ENCODE measurements at places on chromosomes 2 and 18.

DNA sequence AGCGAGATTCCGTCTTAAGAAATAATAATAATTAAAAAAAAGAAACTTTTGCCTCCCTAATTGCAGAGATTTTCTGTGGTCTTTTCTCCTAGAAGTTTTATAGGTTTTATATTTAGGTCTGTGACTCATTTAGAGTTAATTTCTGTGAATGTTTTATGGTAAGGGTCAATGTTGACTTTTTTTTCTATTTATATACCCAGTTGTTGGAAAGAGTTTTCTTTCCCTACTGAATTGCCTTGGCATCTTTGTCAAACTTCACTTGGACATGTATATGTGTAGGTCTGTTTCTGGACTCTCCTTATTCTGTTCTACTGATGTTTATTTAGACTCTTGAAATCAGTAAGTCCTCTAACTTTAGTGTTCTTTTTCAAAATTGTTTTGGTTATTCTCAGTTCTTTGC lies 5.5 kb downstream of the ZNF512 start:
- DNase-seq = no peak

- DNase-seq = no peak
Observed at GRCh38 chr2:30427606-30428347, 19.3 kb upstream of the LCLAT1 start.

GRCh38 chr2:41782306-41783158 lies 265.3 kb upstream of the PKDCC start:
- DNase-seq = peak; percentile 54

DNA sequence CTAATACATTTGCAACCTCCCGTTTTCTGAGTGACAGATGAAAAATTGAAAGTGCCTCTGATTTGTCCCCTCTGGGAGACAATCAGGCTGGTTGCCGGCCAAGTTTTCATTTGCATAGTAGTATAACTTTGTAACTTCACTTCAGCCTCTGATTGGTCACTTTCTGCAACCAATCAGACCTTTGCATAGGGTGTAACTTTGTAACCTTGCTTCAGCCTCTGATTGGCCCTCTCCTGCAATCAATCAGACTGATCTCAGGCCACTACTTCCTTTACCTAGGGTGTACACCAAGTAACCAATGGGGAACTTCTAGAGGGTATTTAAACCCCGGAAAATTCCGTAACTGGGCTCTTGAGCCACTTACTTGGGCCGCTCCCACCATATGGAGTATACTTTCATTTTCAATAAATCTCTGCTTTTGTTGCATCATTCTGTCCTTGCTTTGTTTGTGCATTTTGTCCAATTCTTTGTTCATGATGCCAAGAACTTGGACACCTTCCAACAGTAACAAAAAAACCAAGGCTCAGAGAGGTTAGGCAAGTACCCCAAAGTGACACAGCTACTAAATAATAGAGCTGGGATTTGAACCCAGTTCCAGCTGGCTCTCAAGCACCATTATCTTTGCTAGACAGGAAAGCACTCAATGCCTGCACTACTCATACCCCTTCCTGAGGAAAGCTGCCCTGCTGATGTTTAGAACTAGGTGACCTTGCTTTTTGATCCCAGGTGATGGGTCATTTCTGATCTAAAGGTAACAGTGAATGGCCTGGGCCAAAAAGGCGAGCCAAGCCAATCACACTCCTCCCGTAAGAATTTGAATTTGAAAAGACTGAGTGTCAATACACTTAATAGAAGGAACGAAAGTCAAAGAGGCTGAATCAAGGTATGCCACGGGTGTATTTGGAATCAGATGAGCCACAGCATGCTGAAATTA lies 10.9 kb upstream of the MYOM1 start:
- DNase-seq = no peak

DNA sequence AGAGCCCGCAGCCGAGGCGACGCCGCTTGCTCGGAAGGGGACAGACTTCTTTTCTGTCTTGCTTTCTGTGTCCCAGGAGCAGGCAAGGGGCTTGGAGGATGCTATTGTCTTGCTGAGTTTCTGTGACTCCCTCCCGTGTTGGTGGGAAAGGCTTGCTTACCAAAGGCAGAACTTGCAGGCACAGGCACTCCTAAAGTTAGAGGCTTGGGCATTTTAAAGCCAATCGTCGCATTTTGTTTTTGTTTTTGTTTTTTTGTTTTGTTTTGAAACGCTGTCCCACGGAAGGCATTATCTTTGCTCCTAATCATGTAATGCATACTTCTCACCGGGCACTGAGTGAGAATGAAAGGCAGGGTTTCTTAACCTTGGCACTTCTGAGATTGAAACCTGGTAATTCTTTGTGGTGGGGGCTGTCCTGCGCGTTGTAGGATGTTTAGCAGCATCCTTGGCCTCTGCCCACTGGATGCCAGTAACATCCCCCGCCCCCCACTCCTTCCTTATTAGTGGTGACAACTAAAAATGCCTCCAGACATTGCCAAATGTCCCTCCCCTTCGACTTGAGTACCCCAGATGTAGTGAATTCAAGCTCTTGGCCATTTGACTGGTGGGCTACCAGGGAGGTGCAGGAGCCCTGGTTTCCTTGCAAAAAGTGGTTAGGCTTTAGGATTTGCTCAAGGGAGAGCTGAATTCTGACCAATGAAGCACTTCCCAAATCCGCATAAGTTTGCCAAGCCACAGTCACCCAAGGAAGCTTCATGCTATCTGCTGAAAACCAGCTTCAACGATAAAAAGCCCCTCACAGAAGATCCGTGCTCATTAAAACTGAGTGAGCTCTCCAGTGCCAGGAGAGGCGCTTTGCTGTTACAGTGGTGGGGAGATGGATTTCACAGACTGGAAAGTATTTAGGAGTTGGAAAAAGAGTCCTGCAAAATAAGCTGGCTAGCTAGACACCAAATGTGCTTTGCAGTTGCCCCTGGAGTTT lies 1.2 kb downstream of the ANTXR1 start:
- DNase-seq = peak; percentile 65

DNA sequence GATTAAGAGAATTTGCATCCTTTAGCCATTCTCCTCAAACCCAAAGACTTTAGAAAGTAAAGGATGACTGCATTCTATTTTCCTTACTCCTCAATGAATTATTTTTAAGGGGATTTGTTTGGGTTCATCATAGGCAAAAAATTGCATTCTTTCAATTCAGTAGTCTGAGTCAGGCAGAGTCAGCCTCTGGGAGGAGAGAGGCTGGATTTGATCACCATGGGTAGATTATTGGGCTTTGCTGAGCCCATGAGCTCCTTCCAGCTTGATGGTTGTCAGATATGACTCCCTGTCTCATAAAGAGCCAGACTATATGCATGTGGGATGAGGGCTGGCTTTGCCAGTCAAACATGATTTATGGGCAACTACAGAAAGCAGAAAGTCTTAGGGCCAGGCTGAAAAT lies 101.2 kb downstream of the KCNS3 start:
- DNase-seq = peak; percentile 53

GRCh38 chr2:122851161-122851560 lies 1095.7 kb downstream of the TSN start:
- DNase-seq = no peak

DNA sequence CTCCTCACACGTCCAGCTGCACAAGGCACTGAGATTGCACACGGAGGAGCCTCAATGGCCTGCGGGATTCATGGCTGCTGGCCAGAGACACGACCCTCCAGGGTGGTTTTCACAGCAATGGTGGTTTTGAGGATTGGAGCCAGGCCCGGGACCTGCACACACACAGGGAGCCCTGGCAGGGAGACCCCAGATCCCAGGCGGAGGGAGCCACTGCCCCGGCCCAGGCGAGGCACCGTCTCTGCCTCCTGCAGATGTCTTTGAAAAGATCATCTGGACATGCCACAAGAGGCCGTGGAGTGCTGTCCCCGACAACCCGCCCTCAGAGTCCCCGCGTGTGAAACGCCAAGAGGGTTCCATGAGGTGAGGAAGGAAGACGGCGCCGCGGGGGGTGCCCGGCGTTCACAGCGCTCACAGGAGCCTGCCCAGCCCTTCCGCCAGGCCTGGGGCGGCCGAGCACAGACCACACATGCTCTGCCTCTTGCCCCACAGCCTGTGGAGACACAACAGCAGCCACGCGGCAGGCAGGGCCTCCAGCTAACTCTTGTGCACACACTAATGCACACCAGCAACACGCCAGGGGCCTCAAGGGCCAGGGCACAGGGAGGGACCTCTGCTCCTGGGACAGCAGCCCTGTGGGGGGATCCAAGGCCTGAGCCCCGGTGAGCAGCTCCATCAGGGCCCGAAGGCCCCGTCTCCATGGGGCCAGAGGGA lies 72.8 kb upstream of the CTDP1 start:
- DNase-seq = no peak

GRCh38 chr2:241458687-241459086 lies 49.7 kb downstream of the STK25 start:
- no peak for DNase-seq

- DNase-seq = no peak
Observed at GRCh38 chr18:52451256-52451655, 111.3 kb downstream of the DCC start.

DNA sequence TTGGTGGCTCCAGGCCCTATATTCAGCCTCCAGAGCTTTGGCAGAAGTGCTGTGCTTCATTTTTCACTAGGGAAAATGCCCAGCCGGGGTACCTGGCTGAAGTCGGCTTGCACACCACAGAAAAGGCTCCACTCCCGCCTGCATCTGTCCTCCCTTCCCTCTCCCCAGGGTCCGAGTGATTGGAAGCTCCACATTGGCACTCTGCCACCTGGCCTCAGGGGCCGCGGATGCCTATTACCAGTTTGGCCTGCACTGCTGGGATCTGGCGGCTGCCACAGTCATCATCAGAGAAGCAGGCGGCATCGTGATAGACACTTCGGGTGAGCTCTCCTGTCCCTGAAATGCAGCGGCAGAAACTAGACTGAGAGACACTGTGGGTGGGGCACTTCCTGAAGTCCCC lies 47.4 kb downstream of the IMPA2 start:
- DNase-seq = no peak

DNA sequence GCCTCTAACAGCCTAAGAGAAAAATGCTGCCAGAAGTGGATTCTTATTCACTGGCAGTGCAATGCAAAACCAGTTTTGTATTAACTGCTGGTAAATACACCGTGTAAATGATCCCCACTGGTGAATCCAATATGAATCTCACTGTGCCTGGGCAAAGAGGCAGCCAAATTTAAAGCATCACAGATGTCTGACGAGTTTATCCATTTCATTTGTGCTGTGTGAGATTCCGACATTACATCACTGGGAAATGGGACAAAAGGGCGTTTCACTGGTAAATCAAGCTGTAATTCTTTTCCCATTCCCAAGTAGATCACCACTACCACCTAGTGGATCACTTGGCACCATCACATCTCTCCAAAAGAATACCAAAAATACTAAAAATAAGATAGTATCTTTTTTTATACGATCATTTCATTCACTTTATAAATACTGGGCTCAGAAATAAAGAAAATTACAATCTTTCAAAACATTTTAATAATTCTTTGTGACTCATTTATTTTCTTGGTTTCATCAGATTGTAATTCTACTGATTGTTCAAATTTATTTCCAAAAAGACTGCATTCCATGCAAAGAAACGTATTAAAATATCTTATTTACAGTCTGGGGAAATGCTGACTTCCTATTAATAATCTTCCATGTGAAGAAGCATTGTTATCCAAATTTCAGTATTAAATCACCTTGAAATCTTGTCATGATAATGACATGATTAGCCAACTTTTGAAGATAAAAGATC lies 125.6 kb downstream of the GRB14 start:
- peak; percentile 67 for DNase-seq

DNA sequence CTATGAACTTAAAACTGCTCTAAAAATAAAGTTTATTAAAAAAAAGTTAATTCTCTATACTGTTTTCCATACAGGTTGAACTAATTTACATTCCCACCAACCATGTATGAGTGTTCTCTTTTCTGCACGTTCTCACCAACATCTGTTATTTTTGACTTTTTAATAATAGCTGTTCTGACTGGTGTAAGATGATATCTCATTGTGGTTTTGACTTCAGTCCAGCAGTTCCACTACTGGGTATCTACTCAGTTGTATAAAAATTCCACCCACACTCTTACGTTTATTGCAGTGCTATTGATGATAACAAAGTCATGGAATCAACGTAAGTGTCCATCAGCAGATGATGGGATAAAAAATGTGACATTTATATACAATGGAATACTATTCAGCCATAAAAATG lies 33.7 kb downstream of the SPAG16 start:
- peak; percentile 83 for DNase-seq

- no peak for DNase-seq
Observed at GRCh38 chr2:156294945-156295580, 37.5 kb downstream of the NR4A2 start.

DNA sequence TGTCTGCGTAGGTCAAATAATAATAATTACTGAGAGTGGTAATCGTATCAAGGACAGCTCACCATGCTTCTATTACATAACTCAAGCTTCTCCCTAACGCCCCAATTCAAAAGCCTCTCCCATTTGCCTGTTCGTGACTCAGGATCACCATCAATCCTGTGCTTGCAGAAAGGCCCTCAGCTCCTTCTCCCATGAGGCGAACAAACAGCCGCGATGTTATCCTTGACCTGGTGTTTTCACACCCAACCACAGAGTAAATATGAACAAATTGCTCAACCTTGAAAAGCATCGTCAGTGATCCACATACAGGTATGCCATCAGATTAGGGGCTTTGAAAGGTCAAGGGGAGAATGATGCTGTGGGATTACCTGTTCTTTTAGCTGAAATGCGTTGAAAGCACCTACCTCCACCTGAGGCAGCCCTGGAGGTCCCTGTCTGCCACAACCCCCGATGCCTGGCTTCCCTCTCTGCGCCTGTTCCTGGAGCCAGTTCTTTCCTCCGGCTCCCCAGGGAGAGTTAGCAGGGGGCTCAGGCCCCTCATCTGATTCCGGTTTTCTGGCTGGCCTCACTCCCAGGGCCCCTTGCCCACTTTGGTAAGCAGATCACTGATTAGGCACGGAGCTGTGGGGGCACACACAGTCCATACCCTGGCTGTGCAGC lies 39.1 kb upstream of the ODC1 start:
- DNase-seq = no peak

DNA sequence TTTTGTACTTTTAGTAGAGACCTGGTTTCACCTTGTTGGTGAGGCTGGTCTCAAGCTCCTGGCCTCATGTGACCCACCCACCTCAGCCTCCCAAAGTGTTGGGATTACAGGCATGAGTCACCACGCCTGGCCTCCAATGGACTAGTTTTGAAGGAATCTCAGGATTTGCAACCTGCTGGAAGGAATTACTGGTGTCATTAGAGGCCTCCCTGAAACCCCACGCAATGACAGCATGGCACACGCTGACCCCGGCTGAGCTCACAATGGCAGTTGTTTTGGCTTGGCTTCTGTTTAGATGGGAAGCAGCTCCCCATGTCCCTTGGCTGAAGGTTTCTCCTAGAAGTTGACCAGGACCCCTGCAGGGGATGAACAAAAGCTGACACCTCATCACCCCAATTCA lies 23.1 kb upstream of the COPS8 start:
- no peak for DNase-seq

- DNase-seq = no peak
Observed at GRCh38 chr18:73286584-73286983, 418.8 kb upstream of the NETO1 start.

- DNase-seq = no peak
Observed at GRCh38 chr2:232230560-232230959, 148.0 kb upstream of the ALPP start.

GRCh38 chr2:160223560-160223959 lies 23.5 kb upstream of the ITGB6 start:
- DNase-seq = no peak

- DNase-seq = no peak
Observed at GRCh38 chr18:45874491-45875184, 49.2 kb downstream of the SIGLEC15 start.

- DNase-seq = peak; percentile 39
Observed at GRCh38 chr2:460861-461260, 173.0 kb upstream of the ALKAL2 start.

- no peak for DNase-seq
Observed at GRCh38 chr18:75231053-75231406, 20.4 kb downstream of the TSHZ1 start.

- no peak for DNase-seq
Observed at GRCh38 chr2:84882414-84882738, 1.5 kb upstream of the TRABD2A start.

Measured in astrocyte of the spinal cord (primary cell).